Aorta (tissue), 5 donors: ENCODE measurements at places on chromosomes 4 and X. TPM values are rescaled to one million over a fixed set of nuclear protein-coding genes. Genes with fewer than 3 reads are reported as not detected.

DNA sequence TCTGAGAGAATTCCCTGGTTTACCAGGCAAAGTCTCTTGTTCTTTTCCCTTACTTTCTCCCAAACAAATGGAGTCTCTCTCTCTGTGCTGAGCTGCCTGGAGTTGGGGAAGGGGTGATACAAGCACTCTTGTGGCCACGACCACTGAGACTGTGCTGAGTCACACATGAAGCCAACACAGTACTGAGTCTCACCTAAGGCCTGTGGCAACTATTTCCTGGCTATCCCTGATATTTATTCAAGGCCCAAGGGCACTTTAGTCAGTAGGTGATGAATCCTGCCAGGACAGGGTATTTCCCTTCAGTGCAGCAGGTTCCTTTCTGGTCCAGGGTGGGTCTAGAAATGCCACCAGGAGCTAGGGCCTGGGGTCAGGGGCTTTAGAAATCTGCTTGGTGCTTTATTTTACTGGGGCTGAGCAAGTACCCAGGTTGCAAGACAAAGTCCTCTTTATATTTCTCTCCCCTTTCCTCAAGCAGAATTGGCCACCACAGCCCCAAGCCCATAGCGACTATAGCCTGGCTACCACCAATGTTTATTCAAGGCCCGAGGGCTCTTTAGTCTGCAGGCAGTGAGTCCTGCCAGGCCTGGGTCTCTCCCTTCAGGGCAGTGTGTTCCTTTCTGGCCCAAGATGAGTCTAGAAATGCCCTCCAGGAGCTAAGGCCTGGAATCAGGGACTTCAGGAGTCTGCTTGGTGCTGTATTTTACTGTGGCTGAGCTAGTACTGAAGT, 10.5 kb downstream of the ARL13A start:
- no peak overlapping the region for H3K4me3 ChIP-seq
- no peak overlapping the region for H3K27ac ChIP-seq
- H3K36me3 ChIP-seq = no peaks in the 10 kb centered on the region
- H3K27me3 ChIP-seq = no peaks in the 10 kb centered on the region
- DNase-seq = no peak
- no peaks in the 10 kb centered on the region for H3K4me1 ChIP-seq

- H3K27ac ChIP-seq = no peak overlapping the region
- H3K27me3 ChIP-seq = no peaks in the 10 kb centered on the region
- DNase-seq = no peak
- no peaks in the 10 kb centered on the region for H3K36me3 ChIP-seq
Measured at GRCh38 chr4:4758681-4759080, 100.8 kb upstream of the MSX1 start.

- no peak for DNase-seq
- H3K27ac ChIP-seq = no peak overlapping the region
- no peak overlapping the region for H3K4me3 ChIP-seq
- no peaks in the 10 kb centered on the region for H3K36me3 ChIP-seq
Measured at GRCh38 chrX:16739574-16739973, 20.2 kb downstream of the SYAP1 start.

DNA sequence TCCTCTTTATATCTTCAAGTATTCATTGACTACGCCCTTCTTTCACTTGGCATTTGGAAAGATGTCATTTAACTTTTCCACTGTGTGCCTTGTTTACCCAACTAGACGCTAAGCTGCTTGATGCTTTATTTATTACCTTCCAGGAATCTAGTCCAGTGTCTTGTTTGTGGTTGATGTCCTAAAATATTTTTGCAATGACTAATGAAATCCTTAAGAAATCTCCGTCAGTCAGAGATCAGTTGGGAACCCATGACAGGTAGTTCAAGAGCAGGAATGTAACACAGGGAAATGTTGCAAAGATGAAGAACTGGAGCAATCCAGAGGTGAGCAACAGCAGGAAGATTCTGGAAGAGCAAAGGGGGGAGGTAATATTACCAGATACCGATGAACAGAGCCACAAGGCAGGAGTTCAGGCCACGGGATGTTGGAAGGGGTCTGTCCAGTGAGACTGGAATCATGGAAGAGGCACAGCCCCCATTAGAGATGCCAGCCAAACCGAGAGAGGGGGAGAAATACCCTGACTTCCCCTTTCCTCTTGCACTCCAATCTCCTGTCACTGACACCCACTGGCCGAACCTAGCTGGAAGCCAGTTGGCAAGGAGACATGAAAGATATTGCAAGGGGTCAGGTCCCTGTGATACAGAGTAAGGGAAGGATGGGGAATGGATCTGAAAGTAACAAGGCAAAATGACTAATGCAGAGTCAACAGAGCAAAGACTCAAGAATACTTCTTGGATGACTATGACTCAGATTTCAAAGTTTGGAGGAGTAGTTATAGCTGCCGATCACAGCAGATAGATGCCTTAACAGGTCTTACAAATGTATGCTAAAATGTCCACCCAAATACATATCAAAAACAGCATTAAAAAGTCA, 62.7 kb upstream of the PHKA2 start:
- no peak for DNase-seq
- no peaks in the 10 kb centered on the region for H3K4me1 ChIP-seq
- H3K27ac ChIP-seq = no peak overlapping the region
- no peaks in the 10 kb centered on the region for H3K36me3 ChIP-seq

- H3K27me3 ChIP-seq = no peaks in the 10 kb centered on the region
- no peak overlapping the region for H3K4me3 ChIP-seq
- H3K4me1 ChIP-seq = no peaks in the 10 kb centered on the region
- H3K27ac ChIP-seq = no peak overlapping the region
- DNase-seq = no peak
Measured at GRCh38 chr4:38313175-38313574, 350.8 kb upstream of the KLF3 start.

GRCh38 chrX:129553619-129554288, 13.7 kb downstream of the OCRL start:
- DNase-seq = no peak
- no peak overlapping the region for H3K27ac ChIP-seq
- no peaks in the 10 kb centered on the region for H3K36me3 ChIP-seq
- H3K4me1 ChIP-seq = no peaks in the 10 kb centered on the region

The WDR17 gene
- 3.3 TPM for total RNA-seq

The RPS3A gene
- 1,314 TPM for total RNA-seq

The TCEAL6 gene
- total RNA-seq = not detected
